ENCODE measurements at places on chromosomes 5 and 9. TPM values are rescaled to one million over a fixed set of nuclear protein-coding genes. Genes with fewer than 3 reads are reported as not detected.

The ZNF483 gene
- total RNA-seq = 0.40 TPM

The CYLC2 gene
- not detected for total RNA-seq

The PCDHAC1 gene
- 1.9 TPM for total RNA-seq

The SAXO1 gene
- total RNA-seq = not detected

The F12 gene
- 25.2 TPM for total RNA-seq

The LOX gene
- 2.0 TPM for total RNA-seq

The SNX24 gene
- total RNA-seq = 17.3 TPM

The SOX30 gene
- total RNA-seq = 0.06 TPM

The TTC39B gene
- total RNA-seq = 0.85 TPM

The TRPM3 gene
- total RNA-seq = not detected

The SLC1A1 gene
- total RNA-seq = 1.7 TPM

The TMEM252 gene
- not detected for total RNA-seq

The ROR2 gene
- 0.67 TPM for total RNA-seq

The CD180 gene
- total RNA-seq = not detected

The LCN9 gene
- not detected for total RNA-seq

The ACER2 gene
- 1.8 TPM for total RNA-seq

The ADAMTSL1 gene
- total RNA-seq = not detected

The CNTFR gene
- 0.14 TPM for total RNA-seq

The TTC16 gene
- not detected for total RNA-seq

The PCDHGB5 gene
- 2.1 TPM for total RNA-seq

The PCDHGA8 gene
- total RNA-seq = not detected

The ANKRD55 gene
- total RNA-seq = not detected

Measured in A549 treated with RU486 at 1 μM for 4 hours (cell line).